Large intestine (tissue), 12 donors: ENCODE measurements at places on chromosomes 4 and X. TPM values are rescaled to one million over a fixed set of nuclear protein-coding genes. Genes with fewer than 3 reads are reported as not detected.

The STIM2 gene
- 30.9 TPM for polyA plus RNA-seq

The SULT1B1 gene
- polyA plus RNA-seq = 118 TPM

The THAP6 gene
- polyA plus RNA-seq = 20.3 TPM

The AGTR2 gene
- polyA plus RNA-seq = 3.3 TPM

The TLR3 gene
- 2.9 TPM for polyA plus RNA-seq

The SH3RF1 gene
- 30.1 TPM for polyA plus RNA-seq

The DMD gene
- polyA plus RNA-seq = 23.3 TPM

The SMIM43 gene
- polyA plus RNA-seq = 0.48 TPM

The FAM9C gene
- polyA plus RNA-seq = 0.12 TPM

The KLHL13 gene
- polyA plus RNA-seq = 73.6 TPM

The YIPF7 gene
- 0.22 TPM for polyA plus RNA-seq

- DNase-seq = no peak
- H3K27me3 ChIP-seq = peaks cover 4% of the 10 kb centered on the region
- no peak overlapping the region for H3K4me3 ChIP-seq
- no peak overlapping the region for H3K27ac ChIP-seq
- H3K4me1 ChIP-seq = no peaks in the 10 kb centered on the region
- peaks cover 3% of the 10 kb centered on the region for H3K36me3 ChIP-seq
These were observed 115.5 kb downstream of the DCTD start for GRCh38 chr4:182801636-182802035.

GRCh38 chrX:147894366-147894963, 17.3 kb upstream of the FMR1 start:
- no peaks in the 10 kb centered on the region for H3K27me3 ChIP-seq
- no peaks in the 10 kb centered on the region for H3K36me3 ChIP-seq
- DNase-seq = no peak
- H3K27ac ChIP-seq = peak overlapping the region; percentile 27

DNA sequence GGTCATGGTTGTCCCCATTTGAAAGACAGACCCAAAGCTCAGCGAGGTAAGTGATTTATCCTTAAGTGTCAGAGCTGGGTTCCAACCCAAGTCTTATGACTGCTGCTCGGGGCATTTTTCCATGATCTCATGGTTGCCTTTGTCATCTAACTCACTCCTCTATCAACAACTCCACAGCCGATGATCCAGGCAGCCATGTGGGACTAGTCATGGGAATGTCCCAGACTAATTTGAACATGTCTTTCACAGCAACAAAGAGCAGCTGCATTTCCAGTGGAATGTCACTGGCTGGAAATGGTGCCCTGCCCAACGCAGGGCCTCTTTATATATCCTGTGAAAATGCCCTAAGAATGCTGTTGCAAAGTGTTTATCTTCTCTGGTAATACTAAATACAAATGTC, 284.8 kb upstream of the PPARGC1A start:
- H3K27ac ChIP-seq = no peak overlapping the region
- no peaks in the 10 kb centered on the region for H3K4me1 ChIP-seq
- no peak for DNase-seq
- no peak overlapping the region for H3K4me3 ChIP-seq
- no peaks in the 10 kb centered on the region for H3K27me3 ChIP-seq

DNA sequence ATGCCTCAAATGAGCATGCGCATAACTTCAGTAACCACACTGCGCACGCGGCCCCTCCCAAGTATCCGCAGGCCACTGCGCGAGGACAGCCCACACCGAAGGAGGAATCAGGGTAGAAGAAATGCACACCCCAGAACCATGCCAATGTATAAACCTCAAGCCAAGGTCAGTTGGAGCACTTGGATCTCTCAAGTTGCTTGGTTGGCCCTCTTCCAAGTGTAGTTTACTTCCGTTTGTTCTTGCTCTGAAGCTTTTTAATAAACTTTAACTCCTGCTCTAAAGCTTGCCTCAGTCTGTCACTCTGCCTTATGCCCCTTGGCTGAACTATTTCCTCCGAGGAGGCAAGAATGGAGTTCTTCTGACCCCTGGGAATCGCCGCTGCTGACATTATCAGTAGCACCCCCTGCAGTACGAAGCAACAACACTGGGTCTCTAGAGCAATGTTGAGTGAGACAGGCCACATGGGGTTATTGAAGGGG, 22.0 kb upstream of the SPINK2 start:
- H3K27ac ChIP-seq = no peak overlapping the region
- H3K36me3 ChIP-seq = no peaks in the 10 kb centered on the region

- no peaks in the 10 kb centered on the region for H3K36me3 ChIP-seq
- peaks cover 4% of the 10 kb centered on the region for H3K27me3 ChIP-seq
- no peak overlapping the region for H3K27ac ChIP-seq
- no peak overlapping the region for H3K4me3 ChIP-seq
- no peaks in the 10 kb centered on the region for H3K4me1 ChIP-seq
These were observed 12.4 kb upstream of the SETD7 start for GRCh38 chr4:139568206-139568955.

GRCh38 chr4:109996526-109996925, 83.8 kb downstream of the EGF start:
- H3K4me1 ChIP-seq = peaks cover 3% of the 10 kb centered on the region
- no peak for DNase-seq
- H3K27me3 ChIP-seq = no peaks in the 10 kb centered on the region
- H3K4me3 ChIP-seq = no peak overlapping the region
- no peak overlapping the region for H3K27ac ChIP-seq

DNA sequence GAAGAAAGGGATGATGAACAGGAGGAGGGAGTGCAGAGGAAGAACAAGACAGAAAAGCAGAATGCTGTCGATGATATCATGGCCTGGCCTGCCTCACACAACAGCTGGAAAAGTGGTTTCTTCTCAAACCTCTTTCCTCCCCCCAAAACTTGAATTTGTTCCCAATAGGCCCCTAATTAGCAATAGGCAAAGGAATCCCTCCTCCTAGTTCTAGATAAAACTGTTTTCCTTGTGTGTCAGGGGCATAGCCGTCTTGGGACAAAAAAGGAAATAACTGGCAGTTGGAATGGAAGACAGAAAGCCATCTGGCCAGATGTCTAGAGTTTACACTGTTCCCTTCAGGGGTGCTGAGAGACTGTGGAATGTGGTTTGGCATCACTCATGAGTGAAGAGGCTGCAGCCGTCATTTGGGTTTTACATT, 177.8 kb upstream of the C1QTNF7 start:
- H3K27me3 ChIP-seq = no peaks in the 10 kb centered on the region
- no peak overlapping the region for H3K27ac ChIP-seq
- H3K4me1 ChIP-seq = no peaks in the 10 kb centered on the region
- no peak overlapping the region for H3K4me3 ChIP-seq

DNA sequence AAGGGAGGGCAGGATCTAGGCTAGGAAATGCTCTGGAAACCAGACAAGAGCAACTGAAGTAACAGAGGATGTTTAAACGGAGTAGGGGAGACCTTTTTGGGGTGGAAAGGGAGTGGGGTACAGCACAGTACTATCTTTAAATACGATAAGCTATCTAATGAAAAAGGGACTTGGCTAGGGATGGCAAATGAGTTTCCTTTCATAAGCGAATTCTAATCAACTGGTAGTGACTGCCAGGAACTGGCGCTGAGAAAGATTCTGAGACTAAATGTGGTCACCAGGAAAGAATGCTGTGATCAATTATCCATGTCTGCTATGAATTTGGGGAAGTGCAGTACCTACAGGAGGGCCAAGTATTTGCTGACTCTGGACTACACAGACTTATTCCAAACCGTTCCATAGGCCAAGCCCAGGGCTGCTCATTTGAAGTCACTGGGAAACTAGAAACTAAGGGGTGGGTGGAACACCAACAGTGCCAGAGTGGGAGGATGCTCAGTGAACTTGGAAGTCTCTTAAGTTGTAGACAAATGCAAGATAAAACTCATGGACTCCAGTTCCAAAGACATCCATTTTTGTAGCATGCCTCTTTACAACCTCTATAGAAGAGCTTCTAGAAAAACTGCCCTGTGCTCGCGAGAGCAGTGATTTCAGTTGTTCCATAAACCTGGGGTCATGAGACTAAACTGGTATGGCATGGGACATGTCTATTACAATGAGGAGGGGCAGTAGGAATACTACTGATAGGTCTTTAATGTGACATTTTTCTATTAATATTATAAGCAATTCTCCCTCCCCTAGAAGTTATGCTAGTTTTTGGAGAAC, 2.0 kb downstream of the TRAPPC2 start:
- peaks cover 6% of the 10 kb centered on the region for H3K4me1 ChIP-seq
- H3K27ac ChIP-seq = no peak overlapping the region
- no peak for DNase-seq
- no peak overlapping the region for H3K4me3 ChIP-seq

DNA sequence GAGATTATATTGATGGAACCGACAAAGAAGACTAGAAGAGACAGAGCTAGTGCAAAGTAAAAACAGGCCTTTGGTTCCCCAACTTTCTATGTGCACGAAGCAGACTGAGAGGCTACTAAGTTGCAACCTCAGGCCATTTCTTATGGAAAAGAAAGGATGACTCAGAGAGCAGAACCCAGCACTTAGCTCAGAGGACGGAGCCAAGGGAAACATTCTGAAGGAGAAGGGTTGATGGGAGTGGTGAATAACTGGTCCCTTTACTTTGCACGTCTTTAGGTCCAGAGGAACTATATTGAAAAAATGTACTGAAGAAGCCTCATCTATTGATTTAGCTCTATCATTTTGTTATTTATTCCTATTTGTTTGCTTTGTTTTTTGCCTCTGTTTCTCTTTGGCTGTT, 182.1 kb downstream of the CPE start:
- no peaks in the 10 kb centered on the region for H3K27me3 ChIP-seq
- no peak overlapping the region for H3K27ac ChIP-seq
- H3K4me1 ChIP-seq = no peaks in the 10 kb centered on the region
- H3K36me3 ChIP-seq = no peaks in the 10 kb centered on the region

DNA sequence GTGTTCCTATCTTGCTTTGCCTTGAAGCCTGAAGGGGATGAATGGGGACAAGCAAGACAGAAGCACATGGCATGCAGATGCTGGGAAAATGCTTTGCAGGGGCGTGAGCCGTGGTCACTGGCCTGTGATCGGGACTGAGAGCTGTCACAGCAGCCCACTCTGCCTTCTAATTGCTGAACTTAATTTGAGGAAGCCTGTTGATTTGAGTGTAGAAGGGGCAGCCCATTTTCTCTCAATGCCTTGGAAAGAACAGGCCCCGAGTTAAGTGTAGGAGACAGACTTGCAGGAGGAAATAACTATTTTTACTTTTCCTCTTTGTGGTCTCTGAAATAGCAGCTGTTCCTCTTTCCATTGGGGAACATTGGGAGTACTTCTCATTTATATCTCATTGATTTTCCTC, 26.1 kb upstream of the TBC1D1 start:
- H3K36me3 ChIP-seq = peaks cover 10% of the 10 kb centered on the region
- H3K27me3 ChIP-seq = no peaks in the 10 kb centered on the region
- H3K4me3 ChIP-seq = no peak overlapping the region

- no peak overlapping the region for H3K4me3 ChIP-seq
- H3K4me1 ChIP-seq = peaks cover 11% of the 10 kb centered on the region
- H3K27me3 ChIP-seq = no peaks in the 10 kb centered on the region
- DNase-seq = no peak
- H3K27ac ChIP-seq = no peak overlapping the region
These were observed 159.2 kb downstream of the BTC start for GRCh38 chr4:74635074-74635473.

DNA sequence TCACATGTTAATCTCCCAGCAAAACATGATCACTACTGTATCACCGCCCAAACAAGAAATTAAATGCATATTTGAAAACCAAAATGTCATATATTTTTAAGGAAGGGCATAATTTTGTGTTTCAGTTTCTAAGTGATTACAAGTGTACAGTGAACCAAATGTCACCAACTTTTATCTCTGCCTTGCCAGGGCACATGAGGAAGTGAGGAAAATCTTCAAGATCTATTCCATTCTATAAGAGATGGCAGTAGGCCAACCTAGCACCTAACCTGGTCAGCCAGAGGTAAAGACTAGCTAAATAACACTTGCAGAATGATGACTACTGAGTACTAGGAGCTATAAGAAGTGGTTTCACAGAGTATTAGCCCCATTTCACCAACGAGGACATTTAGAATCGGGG, 107.2 kb downstream of the ATP11C start:
- no peak overlapping the region for H3K4me3 ChIP-seq
- H3K27ac ChIP-seq = no peak overlapping the region
- DNase-seq = no peak
- H3K4me1 ChIP-seq = no peaks in the 10 kb centered on the region
- H3K36me3 ChIP-seq = no peaks in the 10 kb centered on the region

GRCh38 chrX:39958850-39959249, 138.9 kb downstream of the BCOR start:
- H3K36me3 ChIP-seq = no peaks in the 10 kb centered on the region
- H3K27me3 ChIP-seq = no peaks in the 10 kb centered on the region

- no peak overlapping the region for H3K4me3 ChIP-seq
- peak; percentile 15 for DNase-seq
- no peaks in the 10 kb centered on the region for H3K4me1 ChIP-seq
- H3K27ac ChIP-seq = no peak overlapping the region
These were observed 1.6 kb upstream of the RBM46 start for GRCh38 chr4:154779362-154779947.

- no peaks in the 10 kb centered on the region for H3K4me1 ChIP-seq
- no peak for DNase-seq
- no peak overlapping the region for H3K27ac ChIP-seq
- no peaks in the 10 kb centered on the region for H3K36me3 ChIP-seq
- H3K27me3 ChIP-seq = no peaks in the 10 kb centered on the region
- H3K4me3 ChIP-seq = no peak overlapping the region
These were observed 274.9 kb upstream of the TEX13A start for GRCh38 chrX:105495376-105495775.

- DNase-seq = peak; percentile 91
- H3K27me3 ChIP-seq = no peaks in the 10 kb centered on the region
- peaks cover 8% of the 10 kb centered on the region for H3K36me3 ChIP-seq
- H3K27ac ChIP-seq = peak within 1 kb of the TSS; percentile 74
These were observed at the start of gene ANXA3 for GRCh38 chr4:78551420-78552351. TSS of gene ANXA3 (plus strand) at chr4:78551770. CDS start at chr4:78554474, 2,704 bp downstream.

GRCh38 chr4:68905598-68905938, 46.0 kb downstream of the UGT2A3 start:
- H3K4me1 ChIP-seq = peaks cover 28% of the 10 kb centered on the region
- no peaks in the 10 kb centered on the region for H3K27me3 ChIP-seq
- peak overlapping the region; percentile 8 for H3K4me3 ChIP-seq
- H3K36me3 ChIP-seq = no peaks in the 10 kb centered on the region
- peak overlapping the region; percentile 86 for H3K27ac ChIP-seq

GRCh38 chr4:26412381-26413372, 77.6 kb downstream of the CCKAR start:
- no peaks in the 10 kb centered on the region for H3K4me1 ChIP-seq
- peaks cover 16% of the 10 kb centered on the region for H3K36me3 ChIP-seq
- no peak overlapping the region for H3K4me3 ChIP-seq
- peak; percentile 7 for DNase-seq
- H3K27me3 ChIP-seq = no peaks in the 10 kb centered on the region
- no peak overlapping the region for H3K27ac ChIP-seq

DNA sequence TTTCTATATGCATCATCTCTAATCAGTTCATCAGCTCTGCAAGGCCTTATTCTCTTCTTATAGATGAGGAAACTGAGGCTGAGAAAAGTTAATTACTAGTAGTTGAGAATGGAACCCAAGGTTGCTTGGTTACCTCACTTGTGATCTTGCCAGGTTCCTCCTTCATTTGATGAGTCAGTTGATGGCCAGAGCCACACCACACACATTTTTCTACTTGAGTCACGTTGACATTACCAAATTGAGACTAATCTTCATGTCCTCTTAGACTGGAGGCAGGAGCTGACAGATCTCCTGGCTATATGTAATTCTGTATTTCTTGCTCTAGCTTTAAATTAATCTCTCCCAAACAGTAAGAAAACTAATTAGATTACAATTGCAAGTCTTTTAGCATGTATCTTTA, 428.4 kb downstream of the AFF2 start:
- H3K4me3 ChIP-seq = no peak overlapping the region
- DNase-seq = no peak
- no peaks in the 10 kb centered on the region for H3K4me1 ChIP-seq
- H3K27me3 ChIP-seq = no peaks in the 10 kb centered on the region
- no peaks in the 10 kb centered on the region for H3K36me3 ChIP-seq

- peak; percentile 46 for DNase-seq
- H3K27me3 ChIP-seq = no peaks in the 10 kb centered on the region
- peak overlapping the region; percentile 88 for H3K4me3 ChIP-seq
- peaks cover 3% of the 10 kb centered on the region for H3K36me3 ChIP-seq
- H3K4me1 ChIP-seq = peaks cover 3% of the 10 kb centered on the region
These were observed 728 bp downstream of the UBA6 start for GRCh38 chr4:67700116-67700737.
